ENCODE measurements at places on chromosomes 11 and 22.
A peak's percentile ranks its signal among the peaks of the same experiment; 100 is the strongest.

DNA sequence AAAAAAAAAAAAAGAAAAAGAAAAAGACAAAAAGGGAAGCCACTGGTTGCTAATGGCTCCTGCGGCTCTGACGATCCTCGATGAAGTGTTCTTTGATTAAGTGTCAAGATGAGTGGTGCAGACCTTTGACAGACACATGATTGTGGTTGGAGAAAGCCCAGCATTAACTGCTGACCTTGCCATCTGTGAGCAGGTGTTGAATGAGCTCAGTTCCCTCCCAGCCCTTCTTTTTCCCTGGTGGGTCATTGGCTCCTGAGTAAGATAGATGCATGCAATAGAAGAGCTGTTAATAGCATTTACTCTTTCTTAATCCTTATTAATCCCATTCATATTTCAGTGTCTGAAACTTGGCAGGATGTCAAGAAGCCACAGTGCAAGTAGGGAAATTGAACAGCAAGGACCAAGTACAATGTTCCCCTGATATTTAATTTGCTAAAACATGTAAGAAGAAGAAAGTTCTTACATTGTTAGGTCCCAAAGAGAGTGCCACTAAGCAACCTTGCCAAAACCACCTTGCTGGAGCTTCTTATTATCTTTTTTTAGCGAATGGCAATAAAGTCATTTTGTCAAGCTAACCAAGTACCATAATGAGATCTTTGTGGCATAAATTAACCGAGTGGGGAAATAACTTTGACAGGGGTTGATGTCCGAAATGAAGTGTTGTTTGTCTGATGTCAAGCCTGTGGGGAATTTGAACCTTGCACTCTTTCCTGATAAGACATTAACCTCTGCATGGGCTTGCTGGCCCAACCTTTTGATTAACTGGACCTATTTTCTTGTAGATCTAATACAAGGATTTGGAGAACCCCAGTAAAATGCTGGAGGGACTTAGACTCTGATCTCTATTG is 113.7 kb downstream of the PTPRJ start:
- no peak for DNase-seq

- DNase-seq, result no peak
These were observed 55.7 kb downstream of the APIP start for GRCh38 chr11:34860518-34860917.

GRCh38 chr22:32691101-32691500 is 110.4 kb upstream of the TIMP3 start:
- DNase-seq, result no peak

GRCh38 chr11:5339771-5340322 is 3.5 kb downstream of the OR51B5 start:
- DNase-seq, result no peak

DNA sequence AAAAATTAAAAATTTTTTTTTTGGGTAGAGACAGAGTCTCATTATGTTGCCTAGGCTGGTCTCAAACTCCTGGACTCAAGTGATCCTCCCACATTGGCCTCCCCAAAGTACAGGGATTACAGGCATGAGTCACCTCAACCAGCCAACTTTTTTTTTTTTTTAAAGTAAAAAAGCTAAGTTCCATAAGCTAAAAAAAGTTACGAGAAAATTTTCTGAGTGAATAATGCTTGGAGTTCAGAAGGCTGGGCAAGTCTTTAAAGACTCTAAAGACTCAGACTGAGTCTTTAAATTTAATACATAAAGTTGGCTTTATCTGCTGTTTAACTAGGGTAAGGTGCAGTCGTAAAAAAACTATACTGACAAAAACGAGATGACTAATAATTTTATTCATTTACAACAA is 5.6 kb downstream of the DDX6 start:
- no peak for DNase-seq

DNA sequence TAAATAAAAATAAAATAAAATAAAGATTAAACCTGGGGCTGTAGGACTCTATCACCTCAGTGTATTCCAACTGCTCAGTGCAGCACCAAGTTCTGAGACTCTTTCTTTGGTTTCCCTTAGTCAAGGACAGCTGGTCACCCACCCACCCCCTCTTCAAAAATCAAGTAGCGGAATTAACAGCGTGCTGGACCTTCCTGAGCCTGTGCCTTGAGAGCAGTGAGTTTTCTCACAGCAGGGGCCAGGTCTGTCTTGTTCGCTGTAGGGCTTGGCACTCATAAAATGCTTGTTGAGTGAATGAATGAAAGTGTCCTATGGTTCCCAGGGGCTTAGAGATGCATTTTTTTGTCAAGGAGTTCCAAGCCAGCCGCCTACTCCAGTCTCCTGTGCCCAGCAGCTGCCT is 2.9 kb upstream of the ALX4 start:
- DNase-seq, result no peak

- DNase-seq, result no peak
These were observed 11.8 kb upstream of the BIRC3 start for GRCh38 chr11:102305352-102306047.

DNA sequence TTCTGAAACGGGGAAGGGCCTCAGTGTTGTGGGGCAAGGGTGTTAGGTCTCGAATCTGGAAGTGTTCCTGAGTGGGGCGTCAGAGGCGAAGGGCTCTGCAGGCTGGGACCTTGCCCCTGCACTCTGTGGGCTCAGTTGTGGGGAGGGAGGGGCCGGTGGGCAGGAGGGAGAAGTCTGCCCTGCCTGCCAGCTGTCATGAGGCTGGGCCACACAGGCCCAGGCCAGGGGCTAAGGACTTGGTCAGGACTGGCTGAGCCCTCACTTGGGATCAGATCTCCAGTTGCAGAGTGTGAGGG is at the start of gene CRACR2B:
Gene CRACR2B, plus strand, starts transcription at position 23 of the 296 bp plus-strand sequence. CDS start 689 bp downstream, outside the sequence.
- no peak for DNase-seq

DNA sequence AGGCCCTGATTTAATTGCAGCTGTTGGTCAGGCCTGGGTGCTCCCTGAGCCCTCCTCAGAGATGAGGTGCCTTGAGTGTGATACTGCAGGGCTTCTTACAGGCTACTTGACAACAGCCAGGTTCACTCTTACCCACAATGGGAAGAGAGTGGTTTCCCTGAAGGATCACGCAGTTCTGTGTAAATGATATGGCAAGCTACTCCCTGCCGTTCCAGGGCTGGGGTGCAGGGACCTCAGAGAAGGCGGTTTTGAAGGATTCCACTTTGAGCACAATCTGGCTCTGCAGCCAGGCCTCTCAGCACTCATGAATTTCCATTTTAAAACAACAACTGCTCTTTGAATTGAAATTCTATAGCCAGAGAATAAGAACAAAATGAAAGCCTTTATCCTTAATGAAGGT is 92.9 kb downstream of the SLC17A6 start:
- no peak for DNase-seq

- no peak for DNase-seq
These were observed 398.5 kb downstream of the TBC1D22A start for GRCh38 chr22:47160781-47161520.

- no peak for DNase-seq
These were observed 69.6 kb downstream of the MED15 start for GRCh38 chr22:20577045-20577444.

- no peak for DNase-seq
These were observed 15.6 kb upstream of the EMID1 start for GRCh38 chr22:29190051-29190450.

DNA sequence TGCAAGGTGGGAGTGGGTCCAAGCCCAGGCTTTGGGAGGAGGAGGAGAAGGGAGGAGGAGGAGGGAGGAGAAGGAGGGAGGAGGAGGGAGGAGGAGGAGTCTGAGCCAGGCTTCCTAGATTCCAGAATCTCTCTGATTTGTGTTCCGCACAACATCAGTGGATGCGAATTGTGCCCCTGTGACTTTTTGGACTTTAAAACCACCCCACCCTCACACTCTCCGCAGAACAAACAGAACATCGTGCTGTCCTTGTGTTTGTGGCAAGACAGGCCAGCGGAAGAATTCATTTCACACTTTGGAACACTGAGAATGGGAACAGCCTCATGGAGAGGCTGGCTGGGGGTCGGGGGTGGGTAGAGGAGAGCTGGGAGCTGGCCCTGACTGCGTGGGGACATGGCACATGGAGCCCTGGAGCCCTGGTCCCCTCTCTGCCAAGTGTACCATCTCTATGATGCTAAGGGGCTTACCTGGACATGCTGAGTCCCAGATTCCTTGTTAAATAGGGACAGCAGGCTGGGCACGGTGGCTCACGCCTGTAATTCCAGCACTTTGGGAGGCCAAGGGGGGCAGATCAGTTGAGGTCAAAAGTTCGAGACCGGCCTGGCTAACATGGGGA is 16.4 kb upstream of the SHANK2 start:
- DNase-seq, result no peak

DNA sequence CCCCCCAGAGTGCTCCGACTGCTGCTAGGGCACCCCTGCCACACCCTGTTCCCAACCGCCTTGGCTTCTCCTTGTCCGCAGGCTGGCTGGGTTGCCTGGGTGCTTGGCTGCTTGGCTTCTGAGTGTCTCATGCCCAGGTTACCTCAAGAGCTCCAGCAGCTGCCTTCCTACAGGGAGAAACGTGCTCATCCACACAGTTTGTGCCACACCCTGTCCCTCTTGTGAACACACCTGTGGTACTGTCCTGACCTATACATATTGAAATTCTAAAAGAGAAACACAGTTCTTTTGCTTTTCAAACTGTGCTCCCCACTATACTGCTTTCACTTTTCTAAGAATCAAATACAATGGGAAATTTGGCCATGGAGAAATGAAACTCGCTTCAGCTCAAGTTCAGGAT is 191.4 kb downstream of the DBX1 start:
- DNase-seq, result no peak

DNA sequence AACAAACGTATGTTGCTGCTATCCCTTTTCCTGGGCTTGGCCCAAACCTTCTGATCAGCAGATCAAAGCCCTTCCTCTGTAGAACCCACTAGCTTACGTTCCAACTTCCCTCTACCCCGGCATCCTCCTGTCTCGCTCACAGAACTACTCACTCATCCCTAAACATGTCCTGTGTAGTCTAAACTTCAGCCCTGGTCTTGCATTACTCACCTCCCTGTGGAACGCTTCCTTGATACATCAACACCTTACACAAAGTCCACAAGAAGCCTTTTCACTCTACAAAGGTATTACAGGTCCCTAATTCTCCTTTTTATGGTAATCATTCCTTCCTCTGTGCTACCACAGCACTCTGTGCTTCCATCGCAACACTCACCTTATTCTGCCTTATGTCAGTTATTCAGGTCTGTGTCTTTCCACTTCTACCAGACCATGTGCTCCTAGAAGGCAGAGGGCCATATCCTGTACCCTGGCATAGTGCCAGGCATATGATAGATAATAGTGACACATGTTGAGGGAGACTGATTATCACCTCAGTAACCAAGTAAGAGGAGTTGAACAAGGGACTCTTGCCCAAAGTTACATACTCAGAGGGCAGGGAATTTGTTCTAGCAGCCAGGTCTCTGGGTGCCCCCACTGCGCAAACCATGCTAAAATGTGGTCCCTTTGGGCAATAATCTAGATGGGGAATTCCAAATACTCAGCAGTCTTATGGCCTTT is 41.6 kb downstream of the USP35 start:
- DNase-seq, result no peak

DNA sequence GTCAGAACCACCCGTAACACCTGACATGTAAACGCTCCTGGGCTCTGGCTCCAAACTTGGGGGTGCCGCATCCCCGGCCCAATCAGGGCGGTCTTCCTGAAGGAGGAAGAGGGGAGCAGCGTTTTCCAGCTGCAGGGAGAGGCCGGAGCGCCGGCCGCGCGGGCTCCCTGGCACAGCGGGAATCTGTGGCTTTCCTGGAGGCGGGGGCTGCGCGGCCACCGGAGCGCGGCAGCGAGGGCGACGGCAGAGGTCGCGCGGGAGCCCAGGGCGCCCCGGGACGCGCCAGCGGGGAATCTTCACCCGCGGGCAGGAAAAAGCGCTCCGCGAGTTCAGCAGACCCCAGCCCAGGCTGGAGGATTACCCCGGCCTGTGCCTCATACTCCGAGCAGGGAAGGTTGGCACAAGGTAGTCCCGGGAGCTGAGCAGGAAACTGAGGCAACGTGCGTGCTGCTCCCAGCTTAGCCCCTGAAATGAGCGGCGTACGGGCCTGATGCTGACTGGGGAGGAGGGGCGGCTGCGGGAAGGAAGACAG is 600 bp upstream of the ESAM start:
- peak; percentile 61 for DNase-seq

DNA sequence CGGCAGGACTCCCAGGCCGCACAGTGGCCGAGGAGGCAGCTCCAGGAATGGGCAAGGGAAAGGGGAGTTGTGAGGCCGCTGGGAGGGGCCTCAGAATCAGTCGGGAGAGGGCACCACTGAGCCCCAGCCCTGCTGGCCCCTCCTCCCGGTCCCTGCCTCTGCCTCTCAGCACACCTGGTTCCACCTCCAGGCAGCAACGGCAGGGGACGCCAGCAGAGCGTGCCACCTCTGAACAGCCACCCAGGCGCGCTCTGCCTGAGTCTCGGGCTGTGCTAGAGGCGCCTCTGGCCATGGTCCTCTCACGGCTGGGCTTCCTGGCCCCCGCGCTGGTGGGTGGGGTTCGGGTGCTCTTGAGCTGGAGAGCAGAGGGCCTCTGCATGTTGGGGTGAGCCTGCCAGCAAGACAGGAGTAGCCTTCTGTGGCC is 33.0 kb downstream of the MOB2 start:
- DNase-seq, result no peak

- no peak for DNase-seq
These were observed 50.7 kb downstream of the CSF2RB start for GRCh38 chr22:36964106-36964505.

- no peak for DNase-seq
These were observed 43.6 kb downstream of the TEAD1 start for GRCh38 chr11:12717851-12718291.

- DNase-seq, result no peak
These were observed 23.8 kb downstream of the OSBP2 start for GRCh38 chr22:30718491-30718890.

- DNase-seq, result peak; percentile 3
These were observed 516 bp downstream of the NEU3 start for GRCh38 chr11:74989260-74989638.

DNA sequence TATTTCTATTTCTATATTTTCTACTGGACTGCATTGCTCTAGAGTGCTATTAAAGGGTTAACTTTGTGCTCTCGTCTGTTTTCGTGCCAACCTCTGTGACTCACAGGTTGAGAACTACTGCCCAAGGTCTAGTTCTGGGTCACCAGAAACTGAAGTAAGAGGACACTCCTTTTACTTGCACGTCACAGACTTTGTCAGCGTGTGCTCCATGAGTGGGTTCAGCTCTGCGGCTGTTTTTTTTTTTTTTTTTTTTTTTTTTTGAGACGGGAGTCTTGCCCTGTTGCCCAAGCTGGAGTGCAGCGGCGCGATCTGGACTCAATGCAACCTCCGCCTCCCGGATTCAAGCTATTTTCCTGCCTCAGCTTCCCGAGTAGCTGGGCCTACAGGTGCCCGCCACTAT is 49.8 kb downstream of the CLMP start:
- peak; percentile 63 for DNase-seq
